ENCODE measurements at places on chromosomes 16 and 17.

DNA sequence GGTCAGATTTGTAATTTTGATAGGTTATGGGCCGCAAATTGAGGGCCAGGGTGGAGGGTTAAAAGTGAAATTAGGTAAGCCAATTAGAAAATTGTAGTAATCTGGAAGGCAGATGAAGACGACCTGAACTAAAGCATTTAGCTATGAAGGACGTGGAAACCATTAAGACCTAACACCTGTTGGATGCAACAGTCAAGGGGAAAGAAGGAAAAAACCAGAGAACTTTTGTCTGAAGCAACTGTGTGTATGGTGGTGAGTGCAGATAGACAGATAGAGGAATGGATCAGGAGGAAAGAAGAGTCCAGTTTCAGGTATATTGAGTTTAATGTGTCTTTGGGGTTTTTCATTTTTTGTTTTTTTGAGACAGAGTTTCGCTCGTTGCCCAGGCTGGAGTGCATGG is 40.2 kb upstream of the MARCHF10 start:
- DNase-seq, result no peak

DNA sequence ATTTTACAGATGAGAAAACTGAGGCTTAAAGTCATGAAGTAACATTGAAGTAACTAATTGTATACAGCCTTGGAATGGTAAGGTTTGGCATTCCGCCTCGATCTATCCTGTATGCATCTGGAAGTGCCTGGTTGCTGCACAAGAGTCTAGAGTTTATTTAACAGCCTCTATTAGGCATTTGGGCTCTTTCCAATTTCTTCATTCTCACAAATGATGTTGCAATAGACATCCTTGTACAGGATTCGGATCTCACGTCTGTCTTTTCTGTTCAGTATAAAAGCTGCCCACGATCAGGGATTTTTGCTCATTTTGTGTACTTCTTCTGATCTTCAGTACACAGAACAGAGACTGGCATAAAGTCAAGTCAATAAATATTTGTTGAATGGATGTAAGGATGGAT is 100.5 kb downstream of the AIPL1 start:
- no peak for DNase-seq

- no peak for DNase-seq
These were observed 230.5 kb downstream of the SOX9 start for GRCh38 chr17:72351365-72351764.

DNA sequence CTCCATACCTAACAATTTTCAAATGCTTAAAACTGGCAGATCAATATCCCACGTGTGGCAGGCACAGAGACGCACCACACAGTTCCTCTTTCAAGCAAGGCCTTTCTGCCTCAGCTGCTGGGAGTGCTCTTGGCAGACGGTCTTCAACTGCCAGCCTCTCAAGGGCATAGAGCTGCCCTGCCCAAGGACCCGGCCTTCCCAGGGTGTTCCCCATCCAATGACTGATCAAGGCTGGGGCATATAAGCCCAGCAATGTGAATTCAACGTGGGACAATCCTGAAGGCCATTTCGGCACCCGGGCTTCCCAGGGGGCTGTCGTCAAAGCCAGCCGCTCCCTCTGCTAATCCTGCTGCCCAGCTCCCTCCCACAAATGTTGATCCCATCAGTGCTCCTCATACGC is 107.1 kb downstream of the STX8 start:
- no peak for DNase-seq

GRCh38 chr17:63984651-63985386 is 12.1 kb upstream of the SCN4A start:
- DNase-seq, result peak; percentile 80

DNA sequence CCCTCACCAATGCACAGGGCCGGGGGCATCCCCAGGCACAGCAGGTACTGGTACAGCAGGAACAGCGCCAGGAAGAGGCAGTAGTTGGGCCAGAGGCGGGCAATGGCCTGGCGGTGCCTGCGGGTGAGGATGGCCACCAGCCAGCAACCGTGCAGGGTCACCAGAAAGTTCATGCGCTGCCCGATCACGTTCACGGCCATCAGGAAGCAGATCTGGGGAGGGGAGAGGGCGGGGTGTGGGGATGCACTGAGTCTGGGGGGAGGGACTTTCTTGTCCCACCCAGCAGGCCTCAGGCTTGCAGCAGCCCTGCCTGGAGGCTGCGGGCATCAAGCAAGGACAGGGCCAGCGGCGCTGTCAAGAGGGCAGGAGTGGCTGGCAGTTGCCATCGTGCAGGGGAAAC is 25.4 kb downstream of the CTU2 start:
- DNase-seq, result no peak

GRCh38 chr16:73956587-73957494 is 339.8 kb upstream of the PSMD7 start:
- peak; percentile 18 for DNase-seq

GRCh38 chr17:7242717-7243452 is 636 bp upstream of the GABARAP start:
- peak; percentile 95 for DNase-seq

- no peak for DNase-seq
These were observed 205.1 kb upstream of the ELAC2 start for GRCh38 chr17:13222975-13223374.

GRCh38 chr17:9028988-9029570 is 7.8 kb downstream of the NTN1 start:
- DNase-seq, result no peak

DNA sequence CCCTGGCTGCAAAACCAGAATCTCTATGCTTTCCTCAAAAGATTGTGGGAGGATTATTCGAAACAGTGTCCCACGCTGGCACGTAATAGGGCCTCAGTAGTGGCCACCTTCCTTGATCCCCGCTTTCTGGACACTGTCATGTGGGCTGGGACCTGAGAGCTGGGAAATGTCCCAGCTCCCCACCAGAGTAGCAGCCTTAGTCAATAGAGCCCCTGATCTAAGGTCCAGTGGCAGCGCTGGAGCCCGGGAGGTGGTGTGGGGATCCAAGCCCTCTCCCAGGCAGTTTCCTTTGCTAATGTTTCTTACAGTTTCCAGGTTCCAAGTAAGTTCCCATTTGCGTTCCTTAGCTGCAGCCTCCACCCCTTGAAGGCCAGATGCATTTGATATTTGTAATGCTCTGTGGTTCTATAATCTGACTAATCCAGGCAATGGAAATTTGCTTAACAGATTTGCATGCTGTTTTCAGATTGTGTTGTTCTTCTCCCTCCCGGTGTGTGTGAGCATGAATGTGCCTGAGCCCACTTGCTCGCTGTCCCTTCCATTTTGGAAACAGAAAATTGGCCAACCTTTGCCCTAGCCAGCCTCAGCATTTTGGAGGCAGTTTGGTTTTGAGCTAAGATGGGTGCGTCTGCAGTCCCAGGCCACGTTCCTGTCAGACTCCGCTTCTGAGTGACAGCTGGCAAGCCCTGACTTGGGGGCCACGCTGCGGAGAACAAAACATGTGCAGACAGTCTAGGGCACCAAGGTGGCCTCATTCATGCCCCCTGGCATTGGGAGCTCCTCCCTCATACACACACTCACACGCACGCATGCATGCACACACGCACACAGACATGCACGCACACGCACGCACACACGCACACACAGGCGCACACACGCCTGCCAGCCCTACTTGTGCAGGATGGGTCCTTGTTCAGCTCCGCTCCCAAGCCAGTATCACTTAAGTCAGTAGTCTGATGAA is 69.4 kb downstream of the CCDC182 start:
- DNase-seq, result no peak

DNA sequence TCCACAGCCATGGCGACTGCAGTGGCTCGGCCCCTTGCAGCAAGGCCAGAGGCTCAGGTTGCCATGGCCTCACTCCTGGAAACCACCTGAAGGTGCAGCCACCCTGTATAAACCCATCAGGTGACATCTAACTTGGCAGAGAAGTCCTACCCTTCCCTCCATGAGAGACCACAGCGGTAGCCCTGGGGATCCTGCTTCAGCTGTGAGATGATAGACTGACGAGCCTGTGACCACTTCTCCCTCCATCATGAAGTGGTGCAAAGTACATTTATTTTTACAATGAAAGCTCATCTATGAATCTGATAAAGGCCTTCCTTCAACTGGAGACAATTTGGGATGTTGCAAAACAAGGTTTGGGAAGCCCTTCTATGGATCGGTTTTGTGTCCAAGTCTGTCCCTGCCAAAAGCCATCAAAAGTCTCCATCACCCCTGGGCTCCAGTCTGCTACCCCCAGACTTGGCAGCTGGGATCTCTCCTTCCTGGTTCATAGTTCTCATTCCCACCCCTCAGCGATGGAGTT is 1.8 kb downstream of the ZACN start:
- DNase-seq, result no peak

GRCh38 chr16:69397821-69398521 is 12.2 kb upstream of the TERF2 start:
- no peak for DNase-seq

- peak; percentile 90 for DNase-seq
These were observed 45.8 kb upstream of the PVALEF start for GRCh38 chr17:81119223-81120148.

DNA sequence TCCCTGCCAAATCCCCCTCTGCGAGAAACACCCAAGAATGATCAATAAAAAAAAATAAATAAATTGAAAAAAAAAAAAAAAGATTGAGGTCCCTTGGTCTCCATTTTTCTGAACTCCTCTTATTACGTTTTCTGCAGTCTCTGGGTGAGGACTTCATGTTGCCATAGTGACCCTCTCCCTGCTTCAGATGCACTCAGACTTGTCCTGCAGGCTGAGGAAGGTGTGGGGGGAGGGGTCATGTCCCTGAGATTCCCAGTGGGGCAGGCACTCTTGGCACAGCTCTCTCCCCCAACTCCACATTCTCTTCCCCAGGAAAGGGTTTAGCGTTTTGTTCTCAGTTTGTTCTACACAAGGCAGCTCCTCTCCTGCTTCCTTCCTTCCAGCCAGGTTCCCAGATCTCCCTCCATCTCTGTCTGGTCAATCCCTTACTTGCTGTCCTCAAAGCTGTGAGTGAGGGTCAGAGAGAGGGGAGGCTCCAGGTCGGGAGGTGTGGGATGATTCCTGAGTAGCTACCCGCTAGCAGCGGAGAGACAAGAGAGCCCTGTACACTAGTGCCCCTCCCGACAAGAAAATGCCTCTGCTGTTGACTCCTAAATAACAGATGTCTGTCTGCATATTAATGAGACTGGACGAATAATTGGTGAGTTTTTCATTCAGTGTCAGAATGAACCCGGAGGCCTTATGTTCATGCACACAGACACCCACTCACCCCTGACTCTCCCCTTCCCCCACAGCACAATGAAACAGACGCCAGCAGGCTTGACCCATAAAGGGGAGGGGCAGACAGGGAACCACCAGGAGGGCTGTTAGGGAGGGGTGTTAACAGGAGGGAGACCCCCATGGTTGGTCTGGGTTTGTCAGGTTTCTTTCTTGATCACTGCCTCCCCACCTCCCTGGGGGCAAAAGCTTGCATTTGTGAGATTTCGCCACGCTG is 9.2 kb downstream of the RND2 start:
- no peak for DNase-seq

DNA sequence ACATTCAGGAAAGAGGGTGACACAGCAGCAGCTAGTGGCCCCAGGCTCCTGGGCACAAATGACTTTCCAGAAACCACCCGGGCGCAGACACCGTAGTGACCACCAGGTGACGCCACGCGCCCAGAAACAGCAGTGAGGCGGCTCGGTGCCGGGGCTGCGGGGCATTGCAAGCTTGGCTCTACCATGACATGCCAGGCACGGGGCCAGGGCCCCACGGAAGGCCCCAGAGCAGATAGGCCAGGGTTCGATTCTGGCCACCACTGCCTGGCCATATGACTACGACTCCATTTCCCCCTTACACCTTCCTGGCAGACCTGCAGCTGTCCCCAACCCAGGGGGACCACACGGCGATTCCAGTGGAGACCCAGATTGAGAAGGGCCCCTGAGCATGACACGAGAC is 6.7 kb downstream of the RHBDF1 start:
- peak; percentile 84 for DNase-seq

DNA sequence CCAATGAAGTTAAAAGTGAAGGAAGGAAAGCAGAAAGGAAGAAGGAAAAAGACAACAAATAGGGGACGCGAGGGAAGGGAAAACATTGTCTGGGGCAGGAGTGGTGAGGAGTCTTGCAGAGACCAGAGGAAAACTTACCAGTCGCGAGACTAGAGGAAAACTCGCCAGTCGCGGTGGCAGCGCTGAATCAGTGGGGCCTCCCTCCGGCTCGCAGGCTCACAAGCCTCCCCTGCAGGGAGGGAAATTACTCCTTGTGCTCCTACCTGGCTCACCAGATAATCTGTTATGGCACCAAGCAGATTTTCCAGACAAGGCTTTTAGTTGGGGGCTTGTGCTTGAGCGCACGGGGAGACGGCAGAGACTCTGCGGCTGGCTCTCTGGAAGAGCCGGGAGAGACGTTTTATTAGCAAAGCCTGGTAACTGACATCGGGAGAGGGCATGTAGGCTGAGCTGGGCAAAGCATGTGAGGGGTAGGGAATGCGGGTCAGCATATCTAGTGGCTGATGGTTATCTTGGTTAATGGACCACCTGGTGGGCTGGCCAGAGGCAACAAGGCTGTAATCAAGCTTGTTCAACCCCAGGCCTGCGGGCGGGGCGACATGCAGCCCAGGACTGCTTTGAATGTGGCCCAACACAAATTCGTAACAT is 37.1 kb downstream of the LCMT1 start:
- no peak for DNase-seq

DNA sequence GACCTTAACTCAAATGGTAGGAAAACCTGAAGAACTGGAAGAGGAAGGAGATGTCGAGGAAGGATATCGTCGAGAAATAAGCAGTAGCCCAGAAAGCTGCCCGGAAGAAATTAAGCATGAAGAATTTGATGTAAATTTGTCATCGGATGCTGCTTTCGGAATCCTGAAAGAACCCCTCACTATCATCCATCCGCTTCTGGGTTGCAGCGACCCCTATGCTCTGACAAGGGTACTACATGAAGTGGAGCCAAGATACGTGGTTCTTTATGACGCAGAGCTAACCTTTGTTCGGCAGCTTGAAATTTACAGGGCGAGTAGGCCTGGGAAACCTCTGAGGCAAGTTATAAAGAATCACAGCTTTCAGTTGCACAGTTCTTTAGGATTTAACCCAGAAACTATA is 15.5 kb downstream of the ERCC4 start:
- DNase-seq, result peak; percentile 19

- peak; percentile 56 for DNase-seq
These were observed 1.3 kb upstream of the CUEDC1 start for GRCh38 chr17:57956291-57957119.

DNA sequence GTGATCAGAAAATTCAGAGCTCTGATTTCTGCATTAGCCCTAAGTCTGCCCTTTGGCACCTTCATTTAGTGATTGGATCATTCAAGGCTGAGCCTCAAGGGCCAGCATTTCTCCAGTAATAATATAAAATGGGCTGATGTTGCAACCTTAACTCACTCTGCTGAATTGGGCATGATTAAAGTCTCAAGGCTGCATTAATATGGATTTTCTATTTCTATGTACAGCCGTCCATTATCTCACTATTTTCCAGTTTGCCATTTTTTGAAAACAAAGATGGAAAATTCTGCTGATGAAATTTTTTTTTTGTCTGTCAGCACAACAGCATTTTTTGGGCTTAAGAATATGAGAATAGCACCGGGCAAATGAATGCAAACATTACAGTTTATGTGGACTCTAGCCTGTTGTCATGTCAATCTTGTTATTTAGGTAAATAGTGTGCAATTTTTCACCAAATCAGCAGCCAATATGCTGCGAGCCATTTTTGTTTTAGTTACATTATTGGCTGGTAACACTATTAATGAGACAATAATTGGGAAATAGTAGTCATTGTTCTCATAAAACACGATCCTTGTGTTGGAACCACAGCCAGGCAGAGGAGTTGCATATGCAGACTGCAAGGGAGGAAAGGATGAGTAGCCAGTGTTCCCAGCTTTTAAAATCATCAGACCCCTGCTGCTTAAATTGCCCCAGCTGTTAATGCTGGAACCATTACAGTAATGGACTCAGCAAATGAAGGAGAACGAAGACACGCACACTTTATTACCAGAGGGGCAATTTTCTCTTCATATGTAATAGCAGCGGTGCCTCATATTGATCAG is 10.5 kb downstream of the FTO start:
- no peak for DNase-seq

- no peak for DNase-seq
These were observed 72.5 kb downstream of the MAP2K6 start for GRCh38 chr17:69486779-69487637.

All from CD4-positive, alpha-beta T cell treated with Interleukin-21 for 1 hour (primary cell).